ENCODE measurements at places on chromosomes 2 and 18.

GRCh38 chr2:177758591-177759371 is 313.8 kb downstream of the PDE11A start:
- no peak for DNase-seq

DNA sequence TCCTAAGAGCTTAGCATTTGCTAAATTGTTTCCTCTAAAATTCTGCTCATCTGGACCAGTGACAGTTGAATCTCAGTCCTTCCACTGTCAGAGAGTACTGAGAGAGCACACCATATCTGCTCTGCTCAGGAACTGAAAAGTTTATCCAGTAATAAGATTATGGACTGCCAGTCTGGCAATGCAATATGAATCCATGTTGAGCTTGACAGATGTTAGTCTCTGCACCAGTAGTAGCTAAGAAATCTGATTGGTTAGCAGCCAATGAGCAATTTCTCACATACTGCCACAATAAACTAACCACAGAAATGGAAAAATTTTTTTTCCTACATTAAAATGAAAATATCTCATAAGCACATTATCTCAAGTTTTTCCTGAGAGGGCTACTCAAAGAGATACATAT is 2.3 kb downstream of the PRKD3 start:
- DNase-seq, result no peak

DNA sequence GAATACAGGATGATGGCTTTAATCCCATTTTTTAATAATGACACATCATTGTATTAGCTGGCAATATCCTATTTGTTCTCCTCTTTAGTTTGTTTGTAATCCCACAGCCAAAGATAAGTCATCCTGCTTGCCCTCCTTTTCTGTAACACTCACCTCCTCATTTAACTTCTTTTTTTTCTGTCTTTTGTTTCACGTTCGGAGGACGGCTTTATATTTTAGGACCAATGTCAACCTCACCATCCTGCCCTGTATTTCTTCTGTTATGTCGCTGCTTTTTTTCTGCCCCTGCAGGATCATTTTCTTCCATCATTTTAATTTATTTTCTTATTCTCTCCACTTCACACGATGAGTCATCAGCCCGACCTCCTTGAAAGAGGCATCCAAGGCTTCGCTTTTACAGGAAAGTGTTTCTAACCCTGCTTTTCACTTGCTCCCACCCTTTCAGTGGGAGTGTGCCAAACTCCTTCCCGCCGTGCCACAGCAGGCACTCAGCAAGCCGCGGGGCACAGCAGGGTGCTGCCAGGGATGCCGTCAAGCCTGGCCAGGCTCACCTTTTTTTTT is 11.4 kb downstream of the RAB31 start:
- no peak for DNase-seq

DNA sequence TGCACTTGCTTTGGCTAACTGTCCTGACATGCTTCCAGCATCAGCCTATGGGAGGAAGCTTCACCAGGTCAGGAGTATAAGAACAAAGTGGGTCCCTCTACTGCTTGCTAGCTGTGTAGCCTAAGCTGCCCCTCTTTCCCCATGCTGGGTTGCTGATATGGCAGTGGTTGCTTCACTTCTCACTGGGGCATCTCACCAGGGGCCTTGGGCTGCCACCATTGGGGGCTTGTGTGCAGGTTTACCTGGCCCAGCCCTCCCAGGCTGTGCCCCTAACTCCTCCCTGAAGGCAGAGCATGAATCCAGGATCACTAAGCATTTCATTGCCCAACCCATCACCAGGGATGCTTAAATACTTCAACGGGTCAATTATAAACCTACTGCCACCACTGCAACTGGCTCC is 817.1 kb upstream of the TMEFF2 start:
- no peak for DNase-seq

DNA sequence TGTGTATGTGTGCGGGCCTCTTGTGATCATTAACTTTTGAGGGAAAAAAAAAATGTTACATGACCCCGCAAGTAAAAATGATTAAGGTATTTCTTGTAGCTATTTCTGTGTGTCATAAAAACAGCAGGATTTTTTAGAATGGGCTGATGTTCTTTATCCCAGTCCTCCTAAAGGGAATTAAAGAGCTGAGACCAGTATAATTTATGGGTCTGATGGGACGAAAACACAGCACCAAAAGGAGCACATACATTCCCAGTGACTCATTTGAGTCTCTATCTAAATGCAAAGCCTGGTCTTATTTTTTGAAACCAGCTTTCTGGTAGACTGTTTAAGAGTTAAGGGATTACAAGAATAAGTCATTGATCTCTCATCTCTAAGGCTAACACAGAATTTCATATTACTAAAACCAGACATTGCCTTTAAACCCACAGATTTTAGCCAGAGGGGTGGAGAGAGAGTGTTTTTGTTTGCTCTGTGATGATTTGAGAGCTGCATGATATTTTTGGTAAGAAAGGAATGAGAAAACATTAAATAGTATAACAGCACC is 342.3 kb upstream of the EPHA4 start:
- DNase-seq, result no peak

- DNase-seq, result no peak
Measured at GRCh38 chr18:6683112-6683876, 46.2 kb upstream of the ARHGAP28 start.

DNA sequence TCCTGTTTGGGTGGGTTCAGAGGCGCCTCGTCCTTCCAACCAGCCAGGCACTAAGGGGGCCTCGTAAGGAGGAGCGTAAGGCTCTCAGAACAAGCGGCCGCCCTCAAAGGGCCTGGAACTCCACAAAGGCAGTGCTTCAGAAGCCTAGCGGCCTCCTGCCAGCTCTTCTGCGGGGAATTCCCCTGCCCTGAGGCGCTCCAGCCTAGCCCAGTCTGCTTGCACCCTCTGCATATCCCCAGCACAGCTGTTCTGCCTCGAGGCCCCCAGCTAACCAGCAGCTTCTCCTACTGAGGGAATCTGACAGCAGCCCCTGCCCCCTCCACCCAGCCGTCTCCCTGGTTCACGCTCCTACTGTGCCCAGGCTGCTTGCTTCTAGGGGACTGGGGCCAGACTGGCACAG is 265.9 kb downstream of the TFCP2L1 start:
- no peak for DNase-seq
